Activated CD4-positive, alpha-beta T cell treated with anti-CD3 and anti-CD28 coated beads for 36 hours (primary cell): ENCODE measurements at places on chromosomes 3 and 15. TPM values are rescaled to one million over a fixed set of nuclear protein-coding genes. Genes with fewer than 3 reads are reported as not detected.

The MYRIP gene
- total RNA-seq = not detected

DNA sequence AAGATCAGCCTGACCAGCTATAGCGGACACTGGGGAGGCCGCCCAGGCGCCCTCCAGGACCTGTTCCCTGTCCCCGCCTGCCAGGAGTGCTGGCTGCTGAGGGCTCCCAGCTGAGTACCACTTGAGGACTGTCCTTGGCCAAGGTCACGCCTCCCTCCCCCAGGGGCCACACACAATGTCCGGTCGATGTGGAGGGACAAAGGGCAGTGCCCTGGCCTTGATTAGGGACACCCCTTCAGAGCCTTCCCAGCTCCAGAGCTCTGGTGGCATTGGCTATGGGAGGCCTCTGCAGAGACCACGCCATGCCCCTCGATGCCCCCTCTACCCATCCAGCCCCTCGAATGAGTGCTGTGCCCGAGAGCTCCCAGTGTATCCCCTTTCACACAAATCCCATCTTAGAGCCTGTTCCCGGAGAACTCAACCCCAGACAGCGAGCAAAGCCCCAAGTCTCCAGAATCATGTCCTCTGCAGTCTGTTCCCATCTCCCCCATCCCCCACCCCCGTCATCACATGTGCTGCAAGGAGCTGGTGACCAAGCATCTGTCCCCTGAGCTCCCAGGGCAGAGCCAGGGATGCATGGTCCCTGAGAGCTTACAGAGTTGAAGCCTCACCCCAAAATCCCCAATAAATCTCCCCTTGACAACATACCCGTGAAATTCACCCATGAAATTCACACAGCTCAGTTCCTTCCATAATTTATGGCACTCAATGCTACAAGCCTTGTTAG lies 158.9 kb downstream of the NUP210 start:
- no peak for DNase-seq

- peak; percentile 56 for DNase-seq
Observed at GRCh38 chr3:129576514-129577352, 29.7 kb downstream of the PLXND1 start.

- no peak for DNase-seq
Observed at GRCh38 chr15:98799461-98800390, 151.4 kb downstream of the IGF1R start.

The TAGLN3 gene
- total RNA-seq = 3.2 TPM
